ENCODE measurements at places on chromosomes 11 and 22.
A peak's percentile ranks its signal among the peaks of the same experiment; 100 is the strongest.

- peak; percentile 60 for DNase-seq
These were observed 91.3 kb downstream of the CDKN1C start for GRCh38 chr11:2794046-2794967.

- DNase-seq: no peak
These were observed 13.8 kb upstream of the PICK1 start for GRCh38 chr22:38043151-38044039.

DNA sequence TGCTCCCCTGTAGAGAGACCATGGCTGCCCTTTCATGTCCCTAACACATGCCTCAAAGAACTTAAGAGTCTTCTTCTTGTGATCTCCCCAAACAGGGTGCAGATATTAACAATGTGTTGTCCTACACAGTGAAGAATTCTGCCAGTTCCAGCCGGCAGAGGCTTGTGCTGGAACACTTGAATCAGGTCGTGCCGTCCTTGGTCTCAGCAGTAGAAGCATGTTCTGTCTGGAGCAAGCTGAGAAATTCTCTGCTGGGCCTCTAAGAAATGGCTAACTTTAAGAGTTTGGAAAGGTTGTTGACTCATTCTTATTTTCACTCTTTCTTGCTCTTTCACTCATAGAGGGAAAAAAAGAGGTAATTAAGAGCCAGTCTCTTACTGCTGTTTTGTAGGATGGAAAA, 71.1 kb upstream of the SLC25A18 start:
- DNase-seq: no peak

DNA sequence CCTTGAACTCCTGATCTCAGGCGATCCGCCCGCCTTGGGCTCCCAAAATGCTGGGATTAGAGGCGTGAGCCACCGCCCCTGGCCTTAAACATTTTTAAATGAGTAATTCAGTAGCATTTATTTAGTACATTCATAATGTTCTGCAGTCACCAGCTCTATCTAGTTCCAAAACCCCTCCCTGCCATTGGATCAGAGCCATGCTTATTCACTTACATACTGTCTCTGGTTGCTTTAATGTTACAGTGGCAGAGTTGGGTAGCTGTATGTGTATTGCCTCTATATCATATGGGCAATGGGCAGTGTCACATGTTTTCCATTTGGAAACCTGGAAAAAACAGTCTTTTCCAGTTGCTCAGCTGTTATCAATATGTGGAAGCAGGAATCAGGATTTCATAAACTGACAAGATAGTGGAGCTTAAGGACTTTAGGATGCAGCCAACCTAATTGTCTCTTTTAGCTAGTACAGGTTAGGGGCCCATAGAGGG, 10.5 kb downstream of the COA4 start:
- DNase-seq: no peak

GRCh38 chr11:60786811-60787567, 1.9 kb downstream of the MS4A10 start:
- DNase-seq: no peak

- no peak for DNase-seq
These were observed 2237.9 kb upstream of the RAG2 start for GRCh38 chr11:38835966-38836365.

DNA sequence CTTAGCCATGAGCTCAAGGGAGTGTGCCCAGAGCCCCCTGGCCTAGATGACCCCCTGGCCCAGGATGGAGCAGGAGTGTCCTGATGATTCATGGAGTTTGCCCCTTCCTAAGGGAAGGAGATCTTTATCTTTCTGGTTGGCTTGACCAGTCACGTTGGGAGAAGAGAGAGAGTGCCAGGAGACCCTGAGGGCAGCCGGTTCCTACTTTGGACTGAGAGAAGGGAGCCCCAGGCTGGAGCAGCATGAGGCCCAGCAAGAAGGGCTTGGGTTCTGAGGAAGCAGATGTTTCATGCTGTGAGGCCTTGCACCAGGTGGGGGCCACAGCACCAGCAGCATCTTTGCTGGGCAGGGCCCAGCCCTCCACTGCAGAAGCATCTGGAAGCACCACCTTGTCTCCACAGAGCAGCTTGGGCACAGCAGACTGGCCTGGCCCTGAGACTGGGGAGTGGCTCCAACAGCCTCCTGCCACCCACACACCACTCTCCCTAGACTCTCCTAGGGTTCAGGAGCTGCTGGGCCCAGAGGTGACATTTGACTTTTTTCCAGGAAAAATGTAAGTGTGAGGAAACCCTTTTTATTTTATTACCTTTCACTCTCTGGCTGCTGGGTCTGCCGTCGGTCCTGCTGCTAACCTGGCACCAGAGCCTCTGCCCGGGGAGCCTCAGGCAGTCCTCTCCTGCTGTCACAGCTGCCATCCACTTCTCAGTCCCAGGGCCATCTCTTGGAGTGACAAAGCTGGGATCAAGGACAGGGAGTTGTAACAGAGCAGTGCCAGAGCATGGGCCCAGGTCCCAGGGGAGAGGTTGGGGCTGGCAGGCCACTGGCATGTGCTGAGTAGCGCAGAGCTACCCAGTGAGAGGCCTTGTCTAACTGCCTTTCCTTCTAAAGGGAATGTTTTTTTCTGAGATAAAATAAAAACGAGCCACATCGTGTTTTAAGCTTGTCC, 14.3 kb downstream of the ADORA2A start:
- DNase-seq: no peak

GRCh38 chr22:19386248-19386647, 45.3 kb downstream of the HIRA start:
- no peak for DNase-seq

- no peak for DNase-seq
These were observed 118.8 kb downstream of the MPPED1 start for GRCh38 chr22:43530349-43531201.

DNA sequence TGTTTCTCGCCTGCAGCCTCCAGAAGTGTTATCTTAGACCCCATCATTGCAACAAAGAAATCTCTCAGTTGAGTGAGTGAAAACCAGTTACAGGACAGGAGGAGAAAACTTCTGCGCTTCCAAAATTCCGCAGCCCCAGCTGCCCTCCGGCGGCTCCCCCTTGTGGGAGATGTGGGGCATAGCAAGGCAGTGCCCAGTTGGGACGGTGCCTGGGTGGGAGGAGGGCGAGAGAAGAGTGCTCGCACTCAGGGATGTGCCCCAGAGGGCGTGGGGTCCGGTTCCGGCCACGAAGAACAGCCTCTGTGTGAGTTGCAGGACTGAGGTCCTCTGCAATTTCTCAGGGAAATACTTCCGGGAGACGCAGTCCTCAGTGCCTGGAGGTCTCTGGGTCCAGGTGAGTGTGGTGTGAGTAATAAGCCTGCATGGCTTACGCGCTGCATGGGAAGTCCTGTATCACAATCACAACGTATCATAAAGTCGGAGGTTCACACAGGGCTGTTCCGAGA, 87.0 kb upstream of the BLID start:
- DNase-seq: peak; percentile 55

- DNase-seq: peak; percentile 75
These were observed 1.0 kb upstream of the TOB2 start for GRCh38 chr22:41447435-41448188.

DNA sequence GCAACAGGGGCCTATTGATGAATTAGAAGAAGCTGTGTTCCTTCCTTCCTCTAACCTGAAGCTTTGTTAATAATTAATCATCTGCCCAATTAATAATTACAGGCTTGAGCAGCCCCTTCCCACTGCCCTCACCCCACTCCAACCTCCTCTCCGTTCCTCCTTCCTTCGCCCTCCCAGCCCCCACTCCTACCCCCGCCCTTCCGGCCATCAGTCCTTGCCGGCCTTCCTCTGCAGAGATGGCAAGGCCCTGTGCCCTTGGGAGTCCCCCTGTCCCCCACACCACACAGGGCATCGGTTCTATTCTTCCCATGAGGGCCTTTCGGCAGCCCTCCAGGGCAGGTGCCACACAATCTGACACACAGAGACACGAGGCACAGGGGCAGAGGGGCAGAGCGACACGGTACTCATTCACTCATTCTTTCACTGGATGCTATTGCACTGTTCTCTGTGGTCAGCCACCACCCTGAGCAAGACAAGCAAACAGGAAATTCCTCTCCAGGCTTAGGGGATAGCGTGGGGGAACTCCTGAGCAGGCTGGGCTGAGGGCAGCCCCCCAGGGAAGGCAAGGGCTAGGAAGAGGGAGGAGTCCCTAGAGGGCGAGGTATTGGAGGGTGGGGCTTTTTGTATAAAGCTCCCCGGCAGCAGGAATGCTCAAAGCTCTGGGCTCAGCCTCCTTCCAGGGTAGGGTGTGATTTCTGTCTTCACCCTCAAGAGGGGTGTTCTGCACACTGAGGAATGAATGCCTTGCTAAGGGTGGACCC, 14.7 kb downstream of the MGAT3 start:
- peak; percentile 37 for DNase-seq

DNA sequence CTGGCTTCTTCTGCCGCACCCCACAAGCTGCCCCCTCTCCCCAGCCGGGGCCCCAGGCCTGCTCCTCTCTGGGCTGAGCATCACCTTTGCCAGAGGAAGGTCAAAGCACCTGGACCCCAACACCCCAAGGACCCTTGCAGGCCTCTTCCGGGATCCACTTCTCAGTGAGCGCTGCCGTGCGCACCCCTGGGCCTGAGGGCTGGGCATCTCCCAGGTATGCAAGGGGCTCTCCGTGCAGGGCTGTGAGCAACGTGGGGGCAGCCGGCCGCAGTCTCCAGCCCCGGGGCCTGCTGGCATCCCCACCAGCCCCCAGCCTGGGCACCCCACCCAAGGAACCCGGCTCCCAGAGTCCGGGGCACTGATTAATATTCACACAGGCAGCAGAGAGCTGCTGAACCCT, 64.0 kb downstream of the BRD1 start:
- DNase-seq: no peak

DNA sequence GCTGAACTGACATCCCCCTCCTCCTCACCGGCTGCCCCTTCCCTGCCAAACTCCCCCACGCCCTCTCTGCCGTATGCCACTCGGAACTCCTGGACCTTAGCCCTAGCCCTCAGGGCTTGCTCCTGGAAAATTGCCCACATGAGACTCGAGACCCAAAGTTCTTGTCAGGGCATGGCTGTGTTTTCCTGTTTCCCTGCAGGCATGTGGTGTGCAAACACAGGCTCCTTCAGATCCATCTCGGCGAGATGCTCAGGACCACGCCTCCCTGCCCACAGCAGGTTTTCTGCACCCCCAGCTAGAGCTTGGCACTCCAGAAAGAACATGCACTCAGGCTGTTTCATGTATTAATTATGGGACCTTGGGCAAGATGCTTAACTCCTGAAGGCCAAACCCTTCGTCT, 1480.4 kb downstream of the BRD1 start:
- DNase-seq: no peak

GRCh38 chr11:32447252-32447651, 11.9 kb upstream of the WT1 start:
- no peak for DNase-seq

GRCh38 chr22:42959576-42960509, 55.1 kb downstream of the PACSIN2 start:
- DNase-seq: peak; percentile 86

DNA sequence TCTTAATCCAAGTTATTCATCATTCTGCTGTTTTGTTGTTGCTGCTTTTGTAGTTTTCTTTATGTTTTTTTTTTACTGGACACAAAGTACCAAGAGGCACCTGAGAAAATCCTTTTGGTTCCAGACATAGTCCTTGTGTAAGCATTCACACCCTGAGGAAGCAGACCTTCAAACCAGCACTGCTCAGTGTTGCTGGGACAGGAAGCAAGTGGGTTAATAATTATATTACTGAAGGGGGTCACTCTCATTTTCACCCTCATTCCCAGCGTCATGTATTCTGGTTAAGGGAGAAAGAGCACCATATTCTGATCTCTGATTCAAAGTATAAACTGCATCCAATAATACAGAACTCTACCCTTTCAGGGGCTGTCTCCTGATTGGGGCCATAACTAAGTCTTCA, 5.9 kb upstream of the ALKBH3 start:
- no peak for DNase-seq

- DNase-seq: no peak
These were observed 33.2 kb upstream of the CCDC89 start for GRCh38 chr11:85718991-85719807.

GRCh38 chr11:11777897-11778296, 63.9 kb upstream of the USP47 start:
- no peak for DNase-seq

- no peak for DNase-seq
These were observed 8.3 kb upstream of the CDC42EP1 start for GRCh38 chr22:37551981-37552380.

GRCh38 chr11:107780136-107780535, 68.3 kb upstream of the SLN start:
- DNase-seq: no peak

GRCh38 chr11:121274332-121274991, 18.1 kb upstream of the SC5D start:
- no peak for DNase-seq

GRCh38 chr11:129419386-129419785, 43.7 kb downstream of the BARX2 start:
- DNase-seq: no peak

DNA sequence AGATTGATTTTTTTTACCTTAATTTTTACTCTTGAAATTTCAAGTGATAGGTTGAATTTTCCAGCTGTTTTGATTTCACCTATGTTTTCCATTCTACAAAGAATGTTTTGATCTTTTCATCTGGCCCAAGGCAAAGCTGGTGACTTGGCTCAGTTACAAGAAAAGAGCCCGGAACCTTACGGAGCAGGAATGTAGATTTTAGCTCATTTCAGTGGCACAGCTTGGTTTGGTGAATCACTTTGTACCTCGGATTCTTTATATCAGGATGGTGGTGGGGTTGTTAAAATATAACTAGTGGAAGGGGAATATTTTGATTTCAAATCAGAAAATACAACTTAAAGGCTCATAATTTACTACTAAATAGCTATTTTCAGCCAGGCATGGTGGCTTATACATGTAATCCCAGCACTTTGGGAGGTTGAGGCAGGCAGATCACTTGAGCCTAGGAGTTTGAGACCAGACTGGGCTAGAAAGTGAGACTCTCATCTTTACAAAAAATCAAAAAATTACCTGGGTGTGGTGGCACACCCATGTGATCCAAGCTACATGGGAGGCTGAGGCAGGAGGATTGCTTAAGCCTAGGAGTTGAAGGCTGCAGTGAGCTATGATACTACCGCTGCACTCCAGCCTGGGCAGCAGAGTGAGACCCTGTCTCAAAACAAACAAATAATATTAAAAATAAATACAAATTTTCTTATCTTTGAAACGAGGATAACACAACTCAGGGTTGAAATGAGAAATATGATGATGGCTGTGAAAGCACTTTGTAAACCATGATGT, 9.4 kb upstream of the GRIK4 start:
- DNase-seq: no peak

GRCh38 chr11:47248664-47249377, at the start of gene ACP2:
Gene ACP2 (minus strand): TSS chr11:47248814. CDS start chr11:47248789, 25 bp downstream.
- DNase-seq: peak; percentile 93

DNA sequence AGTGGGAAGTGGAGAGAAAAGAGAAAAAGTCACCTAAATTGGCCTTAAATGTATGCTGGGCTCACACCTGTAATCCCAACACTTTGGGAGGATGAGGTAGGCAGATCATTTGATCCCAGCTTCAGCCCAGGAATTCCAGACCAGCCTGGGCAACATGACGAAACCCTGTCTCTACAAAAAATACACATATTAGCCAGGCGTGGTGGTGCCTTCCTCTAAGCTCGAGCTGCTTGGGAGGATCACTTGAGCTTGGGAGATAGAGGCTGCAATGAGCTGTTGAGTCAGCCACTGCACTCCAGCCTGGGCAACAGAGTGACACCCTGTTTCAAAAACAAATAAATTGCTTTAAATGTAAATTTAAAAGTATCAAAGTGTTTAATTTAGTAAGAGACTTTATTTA, 3.9 kb downstream of the CBL start:
- DNase-seq: no peak

- peak; percentile 2 for DNase-seq
These were observed 238.8 kb downstream of the TTC28 start for GRCh38 chr22:28440592-28441390.

- DNase-seq: no peak
These were observed 1015.8 kb downstream of the BRD1 start for GRCh38 chr22:48811885-48812284.

Measured in KBM-7 (cell line).